Mesothelial cell of epicardium (in vitro differentiated cells): ENCODE measurements at places on chromosomes 3 and 15.
A peak's percentile ranks its signal among the peaks of the same experiment; 100 is the strongest.

- DNase-seq = no peak
These were observed 208.1 kb downstream of the SV2B start for GRCh38 chr15:91308199-91308598.

- DNase-seq = no peak
These were observed 128.7 kb downstream of the APBA2 start for GRCh38 chr15:29014493-29014892.

- DNase-seq = no peak
These were observed 12.0 kb upstream of the ACAD9 start for GRCh38 chr3:128867200-128868125.

DNA sequence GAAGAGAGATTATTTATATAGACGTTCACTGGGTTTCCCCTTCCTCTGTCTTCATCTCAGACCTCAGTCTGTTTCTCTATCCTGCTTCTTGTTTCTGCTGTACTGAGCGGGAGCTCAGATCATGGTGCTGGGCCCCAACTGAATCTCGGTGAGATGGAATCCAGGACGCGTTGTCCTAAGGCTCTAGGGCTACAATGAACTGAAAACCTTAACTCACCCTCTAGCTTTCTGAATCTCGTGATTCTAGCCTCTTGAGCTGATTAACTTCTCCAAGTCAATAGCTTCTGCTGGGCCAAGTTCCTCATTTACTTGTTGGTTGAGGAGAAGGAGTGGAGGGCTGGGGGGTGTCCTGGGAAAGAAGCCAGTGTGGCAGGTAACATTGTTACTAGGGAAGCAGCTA is 32.7 kb upstream of the MAP3K13 start:
- DNase-seq = no peak

GRCh38 chr3:137191133-137191923 is 233.5 kb downstream of the IL20RB start:
- DNase-seq = no peak

DNA sequence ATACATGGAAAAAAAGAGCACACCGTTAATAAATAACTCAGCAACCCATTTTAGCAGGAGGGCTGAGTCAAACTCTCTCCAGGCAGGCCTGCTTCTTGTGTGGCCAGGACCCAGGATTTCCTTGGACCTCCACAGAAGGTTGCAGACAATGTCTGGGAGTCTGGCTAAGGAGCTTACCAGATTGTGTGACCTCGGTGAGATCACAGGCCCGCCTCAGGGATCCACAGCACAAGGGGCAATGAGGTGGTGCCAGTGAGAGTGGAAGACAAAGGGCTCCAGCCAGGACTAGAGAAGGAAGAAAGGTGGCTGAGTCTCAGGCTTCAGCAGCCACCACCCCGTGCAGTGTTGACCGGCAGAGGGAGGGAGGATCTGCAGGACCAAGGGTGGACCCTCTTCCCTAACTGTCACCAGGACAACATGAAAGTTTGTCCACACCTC is 32.2 kb upstream of the SEC22A start:
- DNase-seq = no peak

- no peak for DNase-seq
These were observed 7.6 kb downstream of the TTC23 start for GRCh38 chr15:99241752-99242151.

GRCh38 chr3:13552857-13553652 is 4.1 kb downstream of the FBLN2 start:
- DNase-seq = no peak

- DNase-seq = no peak
These were observed 64.8 kb downstream of the SCN11A start for GRCh38 chr3:38986901-38987300.

DNA sequence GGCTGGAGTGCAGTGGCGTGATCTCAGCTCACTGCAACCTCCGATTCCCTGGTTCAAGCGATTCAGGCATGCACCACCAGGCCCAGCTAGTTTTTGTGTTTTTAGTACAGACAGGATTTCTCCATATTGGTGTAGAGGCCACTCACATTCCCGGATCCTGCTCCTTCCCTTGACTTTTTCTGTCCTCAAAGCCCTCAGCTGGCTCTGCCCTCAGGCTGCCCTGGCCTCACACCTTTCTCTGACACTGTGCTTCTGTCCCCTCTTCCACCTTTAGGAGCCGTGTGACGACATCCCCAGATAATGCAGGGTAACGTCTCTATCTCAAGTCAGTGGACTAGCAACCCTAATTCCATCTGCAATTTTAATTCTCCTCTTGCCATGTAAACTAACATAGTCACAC is 8.6 kb upstream of the CYFIP1 start:
- DNase-seq = no peak

DNA sequence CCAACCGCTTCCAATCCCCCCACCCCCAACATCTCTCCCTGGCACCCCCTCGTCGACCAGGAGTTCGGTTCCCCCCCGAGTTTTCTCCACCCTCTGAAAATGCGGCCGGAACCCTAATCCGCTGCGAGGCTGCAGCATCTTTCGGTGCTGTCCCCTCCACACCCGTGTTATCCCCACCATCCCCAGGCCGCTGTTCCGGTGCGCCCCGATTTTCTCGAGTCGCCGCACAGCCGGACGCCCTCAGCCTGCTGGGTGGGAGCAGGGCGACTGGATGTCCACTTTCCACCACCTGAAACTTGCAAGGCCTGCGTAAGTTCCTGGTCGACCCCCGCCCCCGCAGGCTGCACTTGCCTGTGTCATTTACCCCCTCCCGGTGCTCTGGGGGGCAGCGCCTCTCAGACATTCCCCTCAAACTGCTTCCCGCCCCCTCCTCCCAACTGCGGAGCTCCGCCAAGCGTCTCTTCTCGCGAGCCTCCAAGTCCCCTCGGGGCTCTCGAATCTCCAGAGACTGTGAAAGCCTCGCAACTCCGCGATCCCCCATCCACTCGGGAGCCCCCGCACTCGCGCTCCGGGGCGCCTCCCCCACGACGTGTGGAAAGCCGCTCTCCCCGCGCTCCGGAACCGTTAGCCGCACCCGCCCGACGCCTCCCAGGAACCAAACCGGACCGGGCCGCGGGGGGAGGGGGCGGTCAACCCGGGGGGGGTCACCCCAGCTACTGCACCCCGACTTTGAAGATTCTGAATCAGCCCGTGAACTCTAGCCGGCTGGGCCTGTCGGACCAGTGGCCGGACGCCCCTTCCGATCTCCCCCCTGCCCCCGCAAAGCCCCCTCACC is 566 bp downstream of the ETV5 start:
- peak; percentile 77 for DNase-seq

GRCh38 chr3:45783667-45784066 is 12.7 kb downstream of the SLC6A20 start:
- DNase-seq = no peak

DNA sequence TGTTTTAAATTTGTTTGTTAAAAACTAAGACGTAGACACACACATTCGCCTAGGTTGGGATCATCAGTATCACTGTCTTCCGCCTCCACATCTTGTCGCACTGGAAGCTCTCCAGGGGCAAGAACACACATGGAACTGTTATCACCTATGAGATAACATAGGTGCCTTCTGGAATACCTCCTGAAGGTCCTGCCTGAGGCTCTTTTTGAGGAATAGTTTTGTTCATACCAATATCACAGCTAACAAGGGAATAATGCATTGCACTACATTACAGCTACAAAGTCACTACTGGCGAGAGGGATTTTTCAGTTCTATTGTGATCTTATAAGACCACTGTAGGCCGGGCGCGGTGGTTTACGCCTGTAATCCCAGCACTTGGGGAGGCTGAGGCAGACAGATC is 29.9 kb downstream of the ZWILCH start:
- no peak for DNase-seq

DNA sequence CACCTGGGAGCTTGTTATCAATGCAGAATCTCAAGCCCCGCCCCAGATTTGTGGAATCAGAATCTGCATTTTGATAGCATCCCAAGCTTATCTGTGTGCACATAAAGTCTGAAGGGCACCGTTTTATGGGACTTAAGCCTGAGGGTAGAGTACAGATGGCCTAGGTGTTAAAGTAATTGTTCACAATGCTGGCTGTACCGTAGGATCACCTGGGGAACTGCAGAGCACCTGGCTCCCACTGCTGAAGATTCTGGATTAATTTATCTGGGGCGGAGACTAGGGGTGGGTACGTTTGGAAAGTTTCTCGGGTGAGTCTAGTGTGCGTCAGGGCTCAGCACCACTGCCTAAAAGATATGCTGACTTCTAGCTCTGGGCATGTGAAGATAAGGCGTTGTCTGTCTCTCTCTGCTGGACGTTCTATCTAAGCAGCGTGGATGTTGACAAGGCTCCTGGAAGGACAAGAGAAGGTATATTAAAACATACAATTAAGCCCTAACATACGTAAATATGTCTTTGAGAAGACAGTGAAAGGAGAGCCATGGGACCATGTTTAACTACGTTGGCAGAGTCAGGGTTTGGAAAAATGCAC is 63.2 kb upstream of the RASGRP1 start:
- DNase-seq = no peak

DNA sequence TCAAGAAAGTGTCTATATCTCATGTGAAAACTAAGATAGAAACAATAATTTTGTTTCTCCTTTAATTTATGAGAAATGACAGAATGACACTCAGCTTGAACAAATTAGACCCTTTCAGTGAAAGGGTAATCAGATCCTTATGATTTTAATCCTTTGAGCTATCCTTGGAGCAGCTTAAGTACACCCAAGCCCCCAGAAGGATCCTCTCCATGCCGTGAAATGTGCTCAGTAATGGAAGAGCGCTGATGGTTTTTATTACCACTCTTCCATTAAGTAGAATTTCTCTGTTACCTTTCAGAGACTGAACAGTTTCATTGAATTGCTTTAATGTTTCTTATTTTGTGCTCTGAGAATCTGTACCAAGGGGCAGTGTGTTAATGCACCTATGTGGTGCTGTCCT is 54.3 kb downstream of the HMG20A start:
- no peak for DNase-seq

GRCh38 chr3:62525281-62525680 is 151.9 kb upstream of the FEZF2 start:
- DNase-seq = no peak

GRCh38 chr3:16932877-16933276 is 48.1 kb downstream of the PLCL2 start:
- DNase-seq = no peak

DNA sequence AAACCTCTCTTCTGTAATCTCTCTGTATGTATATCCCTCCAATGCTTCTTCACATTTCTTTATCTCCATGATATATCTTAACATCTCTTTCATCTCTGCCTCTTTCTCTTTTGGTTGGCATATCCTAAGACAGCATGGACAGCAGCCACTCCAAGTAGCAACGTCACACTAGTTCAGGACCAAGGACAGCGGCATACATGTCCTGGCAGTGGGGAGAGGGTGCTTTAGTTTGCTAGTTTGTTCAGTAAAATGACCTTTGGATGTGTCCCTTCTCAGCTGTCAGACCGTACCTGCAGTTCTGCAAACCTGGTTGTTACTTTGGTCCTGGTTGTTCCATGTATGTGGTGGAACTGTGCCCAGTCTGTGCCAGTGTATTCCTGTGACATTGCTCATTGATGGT is 225.6 kb upstream of the ROPN1 start:
- DNase-seq = peak; percentile 42

GRCh38 chr3:46913644-46914043 is 36.1 kb downstream of the PTH1R start:
- no peak for DNase-seq

DNA sequence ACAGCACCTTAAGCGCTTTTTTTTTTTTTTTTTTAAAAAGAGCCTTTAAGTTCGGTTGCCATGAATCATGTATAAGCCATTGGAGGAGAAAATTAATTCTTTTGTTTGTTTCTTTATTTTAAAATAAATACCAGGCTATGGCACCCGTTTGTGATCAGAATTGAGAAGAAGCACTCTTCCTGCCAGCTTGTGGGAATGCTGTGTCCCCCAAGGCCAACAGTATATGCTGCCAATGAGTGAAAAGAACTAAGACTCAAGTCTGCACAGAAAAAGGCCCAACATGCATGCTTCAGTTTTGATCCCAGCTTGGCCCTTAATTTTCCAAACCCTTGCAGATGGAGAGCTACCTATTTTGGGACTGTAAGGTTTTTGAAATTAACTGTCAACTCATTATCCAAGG is 90.5 kb downstream of the LRRC3B start:
- no peak for DNase-seq

GRCh38 chr3:29083676-29084075 is 197.2 kb upstream of the RBMS3 start:
- DNase-seq = no peak

- DNase-seq = no peak
These were observed 25.6 kb downstream of the SLC7A14 start for GRCh38 chr3:170560296-170560695.

DNA sequence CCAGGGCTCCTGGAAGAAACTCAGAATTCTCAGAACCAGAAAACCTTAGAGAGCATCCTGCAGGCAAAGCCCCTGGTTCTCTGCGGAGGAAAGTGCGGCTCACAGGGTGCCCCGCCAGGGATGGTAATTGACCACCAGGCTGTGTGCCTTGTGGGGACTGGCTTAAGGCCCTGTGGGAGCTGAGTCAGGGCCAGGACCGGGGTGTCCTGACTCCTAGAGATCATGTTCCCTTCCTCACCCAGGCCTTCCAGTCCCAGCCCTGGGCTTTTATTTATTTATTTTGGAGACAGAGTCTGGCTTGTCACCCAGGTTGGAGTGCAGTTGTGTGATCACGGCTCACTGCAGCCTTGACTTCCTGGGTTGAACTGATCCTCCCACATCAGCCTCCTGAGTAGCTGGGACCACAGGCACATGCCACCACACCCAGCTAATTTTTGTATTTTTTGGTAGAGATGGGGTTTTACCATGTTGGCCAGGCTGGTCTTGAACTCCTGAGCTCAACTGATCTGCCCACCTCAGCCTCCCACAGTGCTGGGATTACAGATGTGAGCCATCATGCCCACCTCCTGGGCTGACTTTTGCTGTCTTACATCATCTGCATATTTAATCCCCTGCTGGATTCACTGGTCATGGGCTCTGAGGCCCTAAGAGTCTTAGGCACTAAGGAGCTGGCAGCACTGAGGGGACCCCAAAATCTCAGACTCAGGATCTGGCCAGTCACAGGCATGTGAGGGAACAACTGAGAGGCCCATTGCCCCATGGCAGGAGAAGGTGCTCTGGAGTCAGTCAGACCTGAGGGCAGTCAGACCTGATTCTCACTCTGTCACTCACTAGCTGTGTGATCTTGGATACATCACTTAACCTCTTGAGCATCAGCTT is 20.4 kb upstream of the LAMP3 start:
- no peak for DNase-seq

DNA sequence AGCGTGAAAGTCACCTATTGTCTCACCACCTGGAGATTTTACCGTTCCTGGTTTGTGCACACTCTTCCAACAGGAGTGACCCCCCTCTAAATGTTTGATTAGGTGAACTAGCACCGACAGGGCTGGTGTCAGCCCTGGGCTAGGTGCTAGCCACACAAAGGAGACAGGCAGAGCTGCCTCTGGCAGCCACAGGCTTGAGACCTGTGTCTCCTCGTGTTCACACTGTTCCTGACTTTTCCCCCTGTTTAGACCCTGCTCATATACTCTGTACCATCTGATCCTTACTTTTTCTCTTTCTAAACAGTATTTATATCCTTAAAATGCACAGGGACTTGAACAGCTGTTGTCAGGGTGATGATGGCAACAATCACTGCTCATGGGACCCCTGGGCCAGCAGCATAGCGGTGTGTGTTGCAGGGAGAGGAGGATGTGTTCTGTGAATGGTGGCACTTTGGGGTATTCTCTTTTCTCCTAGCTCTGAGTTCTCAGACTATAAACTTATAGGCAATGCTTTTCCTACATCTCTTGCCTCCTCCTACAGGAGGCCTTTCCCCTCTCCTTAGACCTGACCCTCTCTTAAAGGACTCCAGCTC is 5.5 kb downstream of the CD80 start:
- DNase-seq = no peak

- no peak for DNase-seq
These were observed 106.9 kb downstream of the RFTN1 start for GRCh38 chr3:16406579-16406978.

- no peak for DNase-seq
These were observed 44.1 kb downstream of the ARHGAP11B start for GRCh38 chr15:30670056-30670455.
